ENCODE measurements at places on chromosomes 3 and 15.

- DNase-seq: no peak
Observed at GRCh38 chr15:75925440-75925839, 21.8 kb downstream of the FBXO22 start.

DNA sequence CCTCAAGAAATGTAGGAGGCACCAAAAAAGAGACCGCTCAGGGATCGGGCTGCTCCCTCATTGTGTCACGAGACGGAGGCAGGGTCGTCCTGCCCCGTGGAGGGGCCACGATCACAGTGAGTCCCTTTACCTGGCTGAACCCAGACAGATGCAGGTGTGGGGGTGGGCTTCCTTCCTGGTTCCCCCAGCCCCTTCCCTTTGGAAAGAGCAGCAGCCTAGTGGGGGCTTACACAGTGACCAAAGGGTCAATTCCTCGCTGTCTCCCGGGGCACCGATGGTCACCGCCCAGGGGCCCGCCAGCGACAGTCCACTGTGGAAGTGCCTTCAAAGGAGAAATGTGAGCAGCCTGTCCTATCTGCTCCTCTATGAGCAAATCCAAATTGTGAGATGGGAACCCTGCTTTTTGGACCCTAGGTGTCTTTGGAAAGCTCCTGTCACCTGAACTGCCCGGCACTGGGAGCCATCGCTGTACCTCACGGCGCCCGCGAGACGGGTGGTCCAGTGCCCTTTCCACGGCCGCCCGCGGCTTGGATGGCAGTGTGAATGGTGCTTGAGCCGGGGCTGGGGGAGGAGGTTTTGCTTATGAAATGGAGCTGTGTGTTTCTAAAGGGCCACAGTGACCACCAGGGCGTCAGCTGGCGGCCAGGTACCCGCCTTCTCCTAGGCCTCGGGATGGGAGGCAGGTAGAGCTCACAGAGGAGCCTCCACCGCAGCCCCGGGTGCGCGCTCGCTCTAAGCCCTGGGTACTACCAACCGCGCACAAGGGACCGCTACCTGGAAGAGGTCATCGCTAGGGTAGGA, 155.7 kb downstream of the KLF13 start:
- DNase-seq: no peak

- DNase-seq: no peak
Observed at GRCh38 chr15:43465100-43465499, 27.9 kb downstream of the TP53BP1 start.

GRCh38 chr15:83472797-83473196, 25.7 kb downstream of the SH3GL3 start:
- DNase-seq: no peak

DNA sequence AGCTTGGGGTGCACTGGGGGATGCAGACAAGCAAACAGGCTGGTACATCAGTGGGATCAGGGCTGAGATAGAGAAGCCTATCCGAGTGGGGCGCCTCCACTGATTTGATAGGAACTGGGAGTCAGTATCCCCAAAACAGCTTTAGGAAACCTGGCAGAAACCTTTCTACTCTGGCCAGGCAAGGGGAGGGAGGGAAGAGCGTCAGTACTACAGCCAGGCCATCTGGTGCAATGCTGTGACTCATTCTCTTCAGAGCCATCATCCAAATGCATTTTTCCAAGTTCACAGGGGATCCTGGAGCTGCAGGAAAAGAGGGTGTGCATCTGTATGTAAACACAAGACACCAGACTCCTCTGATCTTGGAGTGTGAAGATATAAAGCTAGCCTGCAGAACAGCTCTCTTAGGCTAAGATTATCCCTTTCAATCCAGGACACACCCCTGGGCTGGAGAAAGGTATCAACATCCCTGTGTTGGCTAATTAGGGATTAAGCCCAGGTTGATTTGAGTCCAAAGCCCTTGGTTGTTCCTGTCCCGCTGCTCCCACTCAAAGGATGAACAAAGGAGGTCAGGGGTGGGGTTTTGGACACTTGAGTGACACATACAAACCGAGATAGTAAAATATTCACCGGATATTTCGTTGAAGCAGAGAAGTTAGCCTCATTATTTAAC, 9.3 kb downstream of the GALNT15 start:
- no peak for DNase-seq

DNA sequence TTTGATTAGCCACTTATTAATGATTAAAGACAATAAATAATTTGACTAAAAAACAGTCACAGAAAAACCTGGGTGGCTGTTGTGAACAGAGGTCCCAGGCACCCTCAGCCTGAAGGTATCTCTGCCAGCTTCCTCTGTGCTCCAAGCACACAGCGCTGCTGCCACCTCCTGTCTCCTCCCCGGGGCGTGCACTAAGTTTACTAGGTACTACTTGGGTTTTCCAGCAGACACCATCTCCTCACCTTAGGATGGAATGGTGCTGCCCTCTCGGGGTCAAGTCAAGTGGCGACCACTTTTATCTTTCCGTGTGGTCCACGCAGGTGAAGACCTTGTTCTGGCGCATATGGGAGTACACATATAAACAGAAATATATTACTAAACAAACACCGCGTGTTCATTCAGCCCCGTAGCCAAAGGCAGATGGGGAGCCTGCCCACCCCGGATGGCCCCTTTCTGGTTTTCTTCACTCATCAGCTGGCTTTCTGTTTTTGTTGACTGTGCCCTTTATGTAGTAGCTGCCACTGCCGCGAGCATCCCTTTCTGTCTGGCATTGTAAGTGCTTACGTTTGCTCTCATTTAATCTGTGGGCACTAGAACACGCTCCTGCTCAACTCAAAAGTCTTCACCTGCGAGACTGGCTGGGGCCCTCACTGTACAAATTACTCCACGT, 128.0 kb downstream of the LRIG1 start:
- no peak for DNase-seq

DNA sequence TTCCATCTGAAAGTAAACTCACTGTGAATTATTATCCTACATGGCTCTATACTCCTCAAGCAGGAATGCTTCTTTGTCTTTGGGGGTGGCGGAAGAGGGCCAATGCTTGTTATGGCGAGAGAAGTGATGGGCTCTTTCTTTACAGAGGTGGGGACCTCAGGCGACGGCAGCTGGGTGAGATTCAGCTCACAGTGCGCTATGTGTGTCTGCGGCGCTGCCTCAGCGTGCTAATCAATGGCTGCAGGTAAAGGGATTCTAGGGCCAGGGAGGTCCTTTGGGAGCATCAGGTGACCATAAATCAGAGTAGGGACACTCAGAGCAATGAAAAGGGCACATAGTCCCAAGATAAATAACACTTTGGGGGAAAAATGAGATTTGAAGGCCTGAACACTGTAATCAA, 39.0 kb downstream of the ESYT3 start:
- no peak for DNase-seq

- no peak for DNase-seq
Observed at GRCh38 chr3:53773611-53774368, 72.4 kb downstream of the CHDH start.

GRCh38 chr15:89680282-89680873, 1.2 kb upstream of the PLIN1 start:
- no peak for DNase-seq

GRCh38 chr3:50190936-50191660, at the start of gene GNAT1:
Gene GNAT1, plus strand, starts transcription at chr3:50191610. Its CDS starts 116 bp downstream, at chr3:50191726.
- DNase-seq: no peak

GRCh38 chr3:171654809-171655208, 155.5 kb downstream of the PLD1 start:
- no peak for DNase-seq

GRCh38 chr3:187669675-187670504, at the start of gene SST:
Gene SST, minus strand, starts transcription at chr3:187670394. Its CDS starts 103 bp downstream, at chr3:187670291.
- DNase-seq: no peak

GRCh38 chr3:132605374-132605792, 8.3 kb downstream of the ACKR4 start:
- DNase-seq: no peak

- no peak for DNase-seq
Observed at GRCh38 chr3:30289766-30290165, 316.6 kb upstream of the TGFBR2 start.

DNA sequence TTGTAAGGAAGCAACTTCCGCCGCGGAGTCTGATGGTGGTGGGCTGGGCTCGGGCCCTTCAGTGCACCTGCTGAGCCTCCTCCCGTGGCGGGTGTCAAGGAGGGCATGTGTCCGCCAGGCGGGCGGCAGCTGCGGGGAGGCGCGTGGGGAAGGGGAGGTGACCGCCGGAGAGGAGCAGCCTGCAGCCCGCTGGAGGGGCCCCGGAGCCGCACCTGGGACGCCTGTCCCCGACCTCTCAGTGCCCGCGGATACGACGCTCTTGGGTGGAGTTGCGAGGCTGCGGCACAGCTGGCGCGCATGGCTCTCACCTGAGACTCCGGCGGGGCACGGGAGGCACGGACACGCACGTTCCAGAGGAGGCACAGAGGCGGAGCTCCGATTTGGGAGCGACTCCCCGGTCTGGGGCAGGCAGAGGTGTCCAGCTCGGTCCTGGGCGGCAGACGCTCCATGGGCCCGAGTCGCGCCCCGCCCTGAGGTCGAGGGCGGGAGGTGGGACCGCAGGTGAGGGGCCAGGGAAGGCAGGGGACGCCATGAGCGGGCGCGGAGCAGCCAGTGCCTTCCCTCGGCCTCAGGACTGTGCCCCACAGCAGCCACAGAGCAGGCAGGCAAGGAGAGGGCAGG, 50.2 kb upstream of the PRR20G start:
- no peak for DNase-seq

- no peak for DNase-seq
Observed at GRCh38 chr15:79700951-79701480, 195.8 kb downstream of the MTHFS start.

DNA sequence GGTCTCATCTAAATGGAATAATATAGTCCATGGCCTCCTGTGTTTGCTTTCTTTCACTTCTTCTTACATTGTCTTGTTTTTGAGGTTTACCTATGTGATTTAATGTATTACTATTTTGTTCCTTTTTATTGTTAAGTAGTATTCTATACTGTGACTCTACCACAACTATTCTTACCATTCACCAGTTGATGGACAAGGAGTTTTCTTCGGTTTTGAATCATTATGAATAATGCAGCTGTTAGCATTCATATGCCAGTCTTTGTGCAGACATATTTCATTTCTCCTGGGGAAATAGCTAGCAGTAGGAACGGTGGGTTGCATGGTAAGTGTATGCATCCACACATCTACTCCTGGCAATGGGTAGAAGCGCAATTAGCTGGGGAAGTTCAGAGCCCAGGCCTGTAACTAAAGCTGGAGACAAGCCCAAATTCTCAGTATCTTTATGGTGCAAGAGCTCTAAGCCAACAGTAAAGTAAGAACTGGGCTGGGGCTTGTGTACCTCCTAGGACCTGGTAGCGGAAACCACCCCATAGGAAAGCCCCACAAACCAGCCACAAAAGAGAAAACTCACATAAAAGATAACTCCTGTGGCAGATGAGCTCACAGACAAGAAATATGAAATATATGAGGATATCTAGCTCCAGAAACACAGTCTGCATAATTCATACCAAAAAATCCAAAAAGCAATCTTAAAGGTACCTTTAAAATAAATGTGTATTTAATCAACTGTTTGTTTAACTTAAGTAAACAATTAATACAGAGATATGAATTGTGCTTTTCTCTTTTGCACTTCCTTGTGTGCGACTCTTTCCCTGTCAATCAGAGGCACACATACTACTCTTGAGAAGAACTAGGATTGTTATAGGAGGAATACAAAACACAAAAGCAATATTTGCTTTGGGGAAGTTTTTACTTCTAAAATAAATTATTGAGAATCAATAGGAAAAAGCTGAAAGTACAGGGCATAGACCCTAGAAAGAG, 2.7 kb upstream of the CSTA start:
- DNase-seq: no peak

GRCh38 chr3:181210275-181210674, 220.7 kb upstream of the DNAJC19 start:
- no peak for DNase-seq

- DNase-seq: no peak
Observed at GRCh38 chr3:122572940-122573412, 4.5 kb upstream of the PARP15 start.

- DNase-seq: no peak
Observed at GRCh38 chr15:39785139-39785538, 2.5 kb upstream of the FSIP1 start.

Measured in activated T-helper 9 cell treated with anti-CD3 and anti-CD28 coated beads, Interleukin-2, amount 50 U/mL, for 16 hours (primary cell).